GM04503 (cell line): ENCODE measurements at places on chromosomes 6 and 20.

GRCh38 chr20:46999801-47000465 is 105.3 kb downstream of the EYA2 start:
- no peak for DNase-seq

DNA sequence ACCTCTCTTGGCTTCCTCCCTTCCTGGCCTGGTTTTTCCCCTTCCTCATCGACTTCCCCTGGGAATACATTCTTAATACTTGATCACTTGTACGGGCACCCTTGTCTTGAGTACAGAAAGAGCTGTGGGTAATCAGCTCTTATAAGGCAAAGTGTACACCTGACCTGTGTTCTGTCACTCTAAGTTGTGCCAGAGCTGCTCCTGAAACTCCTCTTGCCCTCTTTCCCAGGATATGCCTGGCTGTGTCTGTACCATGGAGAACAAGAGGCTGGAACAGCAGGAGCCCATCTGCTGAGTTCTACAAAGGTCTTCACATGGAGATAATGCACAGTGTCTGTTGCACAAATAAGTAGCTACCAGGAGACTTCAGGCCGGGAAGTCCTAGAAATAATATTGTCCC is 110.1 kb downstream of the FOXA2 start:
- no peak for DNase-seq

DNA sequence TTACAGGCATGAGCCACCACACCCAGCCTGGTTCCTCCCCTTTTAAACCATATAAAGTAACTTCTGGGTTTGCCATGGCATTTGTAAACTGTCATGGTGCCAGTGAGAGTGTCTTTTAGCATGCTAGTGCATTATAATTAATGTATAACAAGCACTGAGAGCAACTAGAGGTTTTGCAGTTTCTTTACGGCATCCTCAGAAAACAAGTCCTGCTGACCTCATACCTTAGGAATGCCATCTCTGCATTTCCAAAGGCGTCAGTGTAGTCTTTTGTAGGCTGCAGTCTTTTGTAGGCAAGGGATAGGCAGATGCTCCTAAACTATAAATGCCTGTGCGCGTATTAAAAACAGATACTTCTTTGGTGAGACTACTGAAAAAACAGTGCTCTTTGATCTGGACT is 75.0 kb upstream of the EZR start:
- peak; percentile 61 for DNase-seq

- no peak for DNase-seq
These were observed 124.4 kb downstream of the PACRG start for GRCh38 chr6:162852192-162852591.

- no peak for DNase-seq
These were observed 12.2 kb downstream of the DUSP15 start for GRCh38 chr20:31857861-31858759.

GRCh38 chr20:5862703-5863039 is 87.7 kb downstream of the TRMT6 start:
- DNase-seq = no peak

DNA sequence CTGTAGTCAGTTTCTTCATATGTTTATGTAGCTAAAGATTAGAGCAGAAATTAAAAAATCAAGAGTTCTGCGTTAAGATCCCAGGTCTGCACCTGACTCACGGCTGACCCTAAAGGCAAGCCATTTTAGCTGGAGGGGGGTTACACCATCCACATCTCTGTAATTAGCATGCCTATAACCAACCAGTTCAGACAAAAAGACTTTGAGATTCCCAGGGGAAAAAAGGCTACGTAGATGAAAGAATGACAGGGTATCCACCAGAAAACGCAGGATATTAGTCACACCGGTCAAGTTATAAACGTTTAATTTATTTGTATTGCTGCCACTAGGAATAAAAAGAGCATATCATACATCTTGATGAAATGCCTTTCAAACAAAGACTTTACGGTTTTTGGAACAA is 299.1 kb downstream of the FOXC1 start:
- no peak for DNase-seq

DNA sequence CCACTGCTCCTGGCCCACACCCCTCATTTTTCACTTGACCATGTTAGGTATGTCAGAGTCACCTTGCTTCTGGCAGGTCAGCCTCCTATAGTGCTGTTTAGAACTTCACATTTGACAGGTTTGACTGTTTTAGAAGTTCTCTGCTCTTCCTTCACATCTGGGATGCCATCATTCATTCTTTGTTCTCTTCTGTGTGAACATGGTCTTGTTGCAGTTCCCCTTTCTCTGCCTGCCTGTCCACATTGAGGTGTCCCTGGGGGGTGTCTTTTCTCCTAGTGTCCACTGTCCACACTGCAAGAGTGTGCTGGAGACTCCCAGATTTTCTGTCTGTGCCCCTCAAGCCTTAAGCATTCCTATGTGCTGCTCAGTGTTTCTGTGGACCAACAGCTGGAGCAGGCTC is 89.5 kb downstream of the JARID2 start:
- DNase-seq = no peak

- DNase-seq = peak; percentile 13
These were observed 27.9 kb downstream of the PLEKHG1 start for GRCh38 chr6:150627585-150628025.

DNA sequence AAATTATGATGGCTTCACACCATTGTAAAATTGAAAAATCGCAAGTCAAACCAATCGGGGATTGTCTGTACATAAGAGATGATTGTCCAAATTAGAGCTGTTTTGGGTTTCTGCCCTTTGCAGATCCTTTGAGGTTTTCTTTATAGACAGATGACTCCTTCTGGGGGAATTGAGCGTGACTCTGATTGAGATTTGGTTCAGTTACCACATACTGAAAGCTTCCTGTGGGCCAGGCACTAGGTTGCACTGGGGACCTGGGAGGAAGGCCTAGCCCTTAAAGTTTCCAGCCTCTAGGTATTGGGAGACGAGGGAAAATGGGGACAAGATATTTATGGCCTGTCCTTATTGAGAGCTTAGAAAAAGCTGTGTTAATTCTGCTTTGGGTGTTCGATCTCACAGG is 9.2 kb downstream of the VAPB start:
- DNase-seq = no peak

GRCh38 chr6:33199687-33200218 is 712 bp downstream of the RXRB start:
- no peak for DNase-seq

- DNase-seq = no peak
These were observed 18.7 kb upstream of the YWHAB start for GRCh38 chr20:44866703-44867335.

DNA sequence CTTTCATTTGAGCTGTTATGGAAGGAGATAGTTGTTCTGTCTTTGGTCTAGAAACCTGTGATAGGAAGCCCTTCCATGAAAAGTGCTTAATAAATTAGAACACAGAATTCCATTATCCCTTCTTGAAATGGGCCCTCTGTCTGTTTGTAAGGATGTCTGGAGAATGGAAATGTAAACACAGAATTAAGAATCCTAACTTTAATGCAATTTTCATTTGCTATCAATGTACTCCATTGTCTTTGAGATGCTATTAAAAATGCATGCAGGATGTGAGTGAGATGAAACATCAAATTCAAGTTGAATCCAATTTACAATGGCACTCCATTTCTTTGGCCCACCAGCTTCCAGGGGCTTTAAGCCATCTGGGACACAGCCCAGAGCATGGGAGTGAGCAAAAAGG is 13.9 kb upstream of the AARS2 start:
- no peak for DNase-seq

DNA sequence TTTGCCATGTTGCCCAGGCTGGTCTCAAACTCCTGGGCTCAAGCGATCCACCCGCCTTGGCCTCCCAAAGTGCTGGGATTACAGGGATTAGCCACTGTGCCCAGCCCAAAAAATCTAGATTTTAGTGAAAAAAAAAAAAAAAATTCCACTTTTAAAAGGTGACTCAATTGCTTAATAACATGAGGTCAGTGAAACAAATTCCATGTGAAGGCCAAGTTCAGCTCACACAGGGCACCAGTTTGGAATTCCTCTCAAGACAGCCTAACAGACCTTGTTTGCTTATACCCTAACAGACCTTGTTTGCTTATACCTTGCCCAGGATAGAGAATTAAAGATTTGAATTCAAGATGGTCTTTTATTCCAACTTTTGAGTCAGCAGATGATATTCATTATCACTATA is 5.1 kb downstream of the RRBP1 start:
- no peak for DNase-seq

DNA sequence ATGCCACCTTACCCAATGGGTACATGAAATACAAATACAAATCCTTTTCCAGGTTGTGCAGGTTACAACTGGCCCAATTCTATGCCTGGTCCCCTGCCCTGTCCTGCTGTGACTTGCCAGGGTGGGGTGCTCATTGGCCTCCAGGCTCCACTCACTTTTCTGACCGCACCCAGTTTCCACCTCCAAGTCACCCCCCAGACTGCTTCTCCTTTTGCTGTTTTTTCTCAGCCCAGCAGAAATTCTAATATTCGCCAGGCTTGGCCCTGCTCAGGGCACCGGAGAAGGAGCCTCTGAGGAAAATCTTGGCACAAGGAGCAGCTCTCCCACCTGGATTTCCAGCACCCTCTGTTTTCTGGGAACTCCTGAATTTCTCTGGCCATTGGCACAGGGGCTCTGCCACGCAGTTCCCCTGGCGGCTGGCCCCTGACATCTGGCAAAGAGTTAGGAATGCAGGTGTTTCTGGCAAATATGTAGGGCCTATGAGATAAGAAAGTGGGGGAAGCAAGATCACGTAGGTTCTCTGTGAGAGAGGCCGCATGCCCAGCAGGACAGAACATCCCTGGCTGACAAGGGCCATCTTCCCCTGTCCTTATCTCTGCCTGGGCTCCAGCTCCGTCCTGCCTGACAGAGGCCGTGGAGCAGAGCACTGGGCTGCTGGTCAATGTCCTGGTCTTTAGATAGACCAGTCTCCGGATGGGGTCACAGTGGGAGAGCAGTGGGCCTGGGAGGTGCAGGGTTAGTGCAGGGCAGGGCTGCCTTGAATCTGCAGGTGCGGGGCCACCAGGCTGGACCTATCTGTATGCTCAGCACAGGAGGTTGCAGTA is 2.9 kb upstream of the RAET1E start:
- no peak for DNase-seq

DNA sequence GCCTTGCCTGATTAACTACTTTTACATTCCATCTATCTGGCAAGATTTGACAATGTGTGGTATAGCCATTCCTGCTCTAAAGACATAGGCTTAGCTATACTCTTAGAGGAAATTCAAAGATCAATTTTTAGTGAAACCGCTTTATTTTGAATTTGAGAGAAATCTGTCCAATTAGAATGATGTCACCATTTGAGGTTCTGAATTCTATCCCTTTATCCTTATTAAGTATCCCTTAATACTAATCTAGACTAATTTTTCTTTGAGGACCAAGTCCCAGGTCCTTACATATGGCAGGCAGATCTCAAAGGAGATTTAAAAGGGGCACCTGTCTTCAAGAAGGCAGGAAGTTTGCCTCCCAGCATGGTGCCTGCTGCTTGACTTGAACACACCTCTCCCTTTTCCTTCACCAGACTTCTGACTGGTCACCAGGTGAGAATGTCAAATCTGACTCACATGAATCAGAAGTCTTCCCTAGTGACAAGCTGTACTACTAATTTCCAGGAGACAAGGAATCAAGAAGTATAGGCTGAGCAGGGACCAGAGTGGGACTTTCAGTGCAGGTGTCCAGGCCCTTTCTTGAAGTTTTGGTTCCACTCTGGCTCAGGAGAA is 15.0 kb upstream of the MRAP2 start:
- DNase-seq = no peak
